COLO829 (cell line): ENCODE measurements at places on chromosomes 1 and 21.

DNA sequence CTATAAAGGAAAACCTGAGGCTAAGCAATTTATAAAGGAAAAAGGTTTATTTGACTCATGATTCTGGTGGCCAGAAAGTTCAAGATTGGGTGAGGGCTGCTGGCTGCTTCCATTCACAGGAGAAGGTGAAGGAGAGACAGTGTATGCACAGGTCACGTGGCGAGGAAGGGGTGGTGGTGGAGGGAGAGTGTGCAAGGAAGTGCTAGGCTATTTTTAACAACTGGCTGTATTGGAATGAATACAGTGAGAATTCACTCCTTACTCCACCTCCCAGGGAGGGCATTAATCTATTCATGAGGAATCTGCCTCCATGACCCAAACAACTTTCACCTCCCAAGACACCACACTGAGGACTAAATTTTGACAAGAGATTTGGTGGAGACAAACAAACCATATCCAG, 51.0 kb downstream of the SYDE2 start:
- DNase-seq: no peak

GRCh38 chr21:26836528-26836927, 8.7 kb downstream of the ADAMTS1 start:
- no peak for DNase-seq

GRCh38 chr1:115179397-115180079, 90.2 kb upstream of the TSPAN2 start:
- no peak for DNase-seq

GRCh38 chr1:181347495-181348390, 135.6 kb upstream of the CACNA1E start:
- no peak for DNase-seq

DNA sequence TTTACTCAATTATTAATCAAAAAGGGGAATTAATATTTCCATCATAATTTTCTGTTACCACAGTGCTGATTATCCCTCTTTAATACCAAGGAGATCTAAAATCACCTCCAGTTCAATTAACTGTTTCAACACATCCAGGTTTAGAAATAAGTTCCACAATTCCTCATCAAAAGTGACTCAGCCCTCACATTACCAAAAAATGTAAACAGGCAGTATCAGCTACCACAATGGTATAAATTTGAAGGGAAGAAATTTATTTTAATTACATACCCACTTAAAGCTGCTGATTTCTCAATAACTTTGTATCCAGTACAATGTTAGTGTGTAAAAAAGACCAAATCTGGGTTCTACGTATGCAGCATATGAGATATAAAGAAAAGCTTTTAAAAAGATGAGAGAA, 51.9 kb downstream of the EIF4G3 start:
- no peak for DNase-seq

DNA sequence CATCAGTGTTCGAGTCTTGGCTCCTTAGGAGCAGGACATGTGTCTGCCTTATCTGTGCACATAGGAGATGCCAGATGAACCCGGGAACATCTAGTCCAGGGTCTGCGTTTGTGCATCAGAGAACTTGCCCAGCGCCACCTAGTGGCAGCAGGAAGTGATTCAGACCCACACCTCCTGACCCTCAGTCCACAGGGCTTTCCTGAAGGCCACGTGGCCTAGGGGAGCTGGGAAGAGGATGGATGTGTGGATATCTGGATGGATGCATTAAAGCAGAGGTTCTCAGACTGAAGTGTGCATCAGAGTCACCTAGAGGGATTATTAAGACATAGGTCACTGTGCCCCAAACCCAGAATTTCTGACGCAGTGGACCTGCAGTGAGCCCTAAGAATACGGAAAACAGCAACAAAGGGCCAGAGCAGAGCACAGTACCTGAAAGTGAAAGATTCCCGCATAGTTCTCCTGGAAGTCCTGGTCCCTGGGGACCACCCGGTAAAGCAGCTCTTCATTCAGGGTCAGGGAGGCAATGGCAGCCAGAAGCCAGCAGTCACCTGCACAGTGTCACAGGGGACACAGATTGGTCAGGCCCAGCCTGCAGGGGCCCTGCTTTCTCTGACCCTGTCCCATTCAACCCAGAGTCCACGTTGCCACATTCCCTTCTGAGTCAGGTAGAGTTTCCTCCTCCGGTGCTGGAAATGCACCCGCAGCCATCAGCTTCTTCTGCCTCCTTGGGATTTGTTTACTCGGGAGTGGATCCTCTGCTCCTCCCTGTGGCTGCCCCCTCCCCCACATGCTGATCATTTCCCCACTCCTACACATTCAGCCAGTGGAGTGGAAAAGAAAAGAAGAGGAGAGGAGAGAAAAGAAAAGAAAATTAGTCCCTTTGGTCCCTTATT, 37.0 kb downstream of the CAPN8 start:
- peak; percentile 55 for DNase-seq

- no peak for DNase-seq
These were observed 55.4 kb downstream of the KANK4 start for GRCh38 chr1:62263814-62264353.

- DNase-seq: no peak
These were observed 7.8 kb upstream of the MMEL1 start for GRCh38 chr1:2640626-2641025.

GRCh38 chr21:37118187-37118826, 45.3 kb downstream of the TTC3 start:
- DNase-seq: no peak

- peak; percentile 65 for DNase-seq
These were observed 63.3 kb upstream of the CR1L start for GRCh38 chr1:207581496-207582153.

- no peak for DNase-seq
These were observed 11.2 kb downstream of the MINDY1 start for GRCh38 chr1:150995460-150995859.

- DNase-seq: no peak
These were observed 97.6 kb downstream of the PIK3R3 start for GRCh38 chr1:46034601-46035516.

DNA sequence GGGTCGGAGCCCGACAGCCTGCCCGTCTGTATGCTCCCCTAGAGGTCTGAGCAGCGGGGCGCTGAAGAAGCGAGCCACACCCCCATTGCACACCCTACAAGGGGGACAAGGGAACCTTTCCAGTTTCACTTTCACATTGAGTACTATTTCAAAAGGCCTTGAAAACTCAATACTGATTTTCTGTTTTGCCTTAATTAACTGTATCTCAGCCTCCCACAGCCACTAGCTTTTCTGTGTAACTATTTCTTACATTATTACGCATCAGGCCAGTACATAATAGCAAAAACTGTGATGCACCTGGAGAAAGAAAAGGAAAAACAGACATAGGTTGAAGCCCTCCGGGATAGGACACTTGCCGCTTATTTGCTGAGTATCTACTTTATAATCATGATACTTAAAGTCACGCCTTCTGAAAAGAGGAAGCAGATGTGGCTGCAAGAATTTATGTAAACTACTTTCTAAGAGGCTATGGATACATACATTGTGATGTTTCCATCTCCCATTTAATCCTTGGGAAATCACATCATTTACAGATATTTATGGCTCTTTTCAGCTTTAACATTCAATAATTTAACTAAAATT, 1719.5 kb downstream of the MRPL39 start:
- no peak for DNase-seq

GRCh38 chr1:204960306-204961125, 82.5 kb upstream of the CNTN2 start:
- DNase-seq: no peak

DNA sequence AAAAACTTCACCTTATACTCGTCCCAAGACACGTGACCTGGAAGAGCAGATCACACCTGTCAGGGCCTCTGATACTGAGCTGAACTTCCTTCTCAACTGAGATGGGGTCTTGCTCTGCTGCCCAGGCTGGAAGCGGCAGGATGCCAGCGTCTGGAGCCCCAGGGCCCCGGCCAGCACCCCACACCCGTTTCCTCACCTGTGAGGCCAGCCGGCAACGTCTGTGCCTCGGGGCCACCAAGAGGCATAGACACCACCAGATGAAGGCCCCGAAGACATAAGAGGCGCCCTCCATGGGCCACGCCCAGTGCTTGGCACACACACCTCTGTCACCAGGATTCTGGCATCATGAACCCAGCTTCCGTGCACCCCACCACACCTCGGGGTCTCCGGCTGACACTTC, 8.5 kb downstream of the SDF4 start:
- no peak for DNase-seq

DNA sequence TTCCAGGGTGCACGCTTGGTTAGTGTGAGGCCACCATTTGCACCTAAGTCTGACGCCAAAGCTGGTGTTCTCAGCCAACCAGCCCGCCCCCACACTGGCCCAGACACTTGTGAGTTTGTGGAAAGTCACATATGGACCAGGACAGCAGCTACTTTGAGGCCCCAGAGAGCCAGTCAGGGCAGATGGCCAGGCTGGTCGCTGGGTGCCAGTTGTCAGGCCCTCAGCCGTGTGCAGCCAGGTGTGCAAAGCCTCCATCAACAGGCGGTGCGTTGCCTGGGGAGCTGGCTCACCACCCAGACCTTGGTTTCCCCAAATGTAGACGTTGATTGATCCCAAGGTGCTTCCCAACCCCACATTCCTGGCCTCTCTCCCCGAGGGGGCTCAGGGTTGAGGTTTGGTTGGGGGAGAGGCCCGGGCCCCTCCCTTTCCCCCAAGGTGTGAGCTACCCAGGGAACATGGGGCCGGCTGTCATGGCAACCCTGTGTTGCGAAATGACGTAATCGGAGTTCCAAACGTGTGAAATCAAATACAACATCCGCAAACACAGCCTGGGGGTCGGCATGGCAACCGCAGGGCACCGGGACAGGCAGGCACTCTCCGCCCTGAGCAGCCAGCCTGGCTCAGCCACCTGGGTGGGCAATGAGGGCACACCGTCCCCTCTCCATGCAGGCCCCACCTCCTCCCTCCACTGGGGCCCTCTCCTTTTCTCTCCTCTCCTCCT, 42.2 kb upstream of the WNT4 start:
- DNase-seq: no peak

- no peak for DNase-seq
These were observed 19.1 kb downstream of the AJAP1 start for GRCh38 chr1:4673494-4673893.

GRCh38 chr1:152036267-152037216, at the start of gene S100A11:
TSS of gene S100A11 (minus strand) at chr1:152037004. CDS start at chr1:152036915, 89 bp downstream.
- peak; percentile 79 for DNase-seq

- no peak for DNase-seq
These were observed 142.0 kb upstream of the COA6 start for GRCh38 chr1:234231061-234231892.

DNA sequence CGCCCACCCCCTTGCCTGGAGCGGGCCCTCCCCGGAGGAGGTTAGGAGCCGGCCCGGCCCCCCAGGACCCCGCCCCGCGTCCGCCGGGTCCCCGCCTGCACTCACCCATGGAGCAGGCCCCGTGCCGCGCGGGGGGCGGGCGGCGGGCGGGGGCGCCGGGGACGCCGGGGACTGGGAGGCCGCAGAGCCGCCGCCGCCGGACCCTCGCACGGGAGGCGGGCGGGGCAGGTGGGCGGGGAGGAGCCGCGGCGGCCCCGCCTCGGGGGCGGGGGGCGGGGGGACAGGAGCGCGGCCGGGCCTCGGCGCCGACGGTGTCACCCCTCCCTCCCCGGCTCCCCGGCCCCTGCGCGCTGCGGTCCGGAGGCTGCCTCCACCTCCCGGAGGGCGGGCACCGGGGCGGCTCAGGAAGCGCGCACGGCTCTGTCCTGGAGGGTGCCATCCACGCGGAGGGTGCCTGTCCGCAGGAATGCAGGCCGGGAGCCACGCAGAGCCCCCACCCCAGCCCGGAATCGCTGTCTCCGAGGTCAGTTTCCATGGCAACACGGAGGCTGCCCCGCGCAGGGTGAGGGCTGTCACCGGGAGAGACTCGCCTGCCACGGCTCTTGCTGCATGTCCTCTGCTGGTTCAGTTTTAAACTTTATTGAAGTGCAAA, 5.9 kb upstream of the PLEKHG5 start:
- DNase-seq: peak; percentile 33

- peak; percentile 22 for DNase-seq
These were observed 95.6 kb upstream of the KCNK1 start for GRCh38 chr1:233518344-233518743.
